ENCODE measurements at places on chromosomes 4 and X.

DNA sequence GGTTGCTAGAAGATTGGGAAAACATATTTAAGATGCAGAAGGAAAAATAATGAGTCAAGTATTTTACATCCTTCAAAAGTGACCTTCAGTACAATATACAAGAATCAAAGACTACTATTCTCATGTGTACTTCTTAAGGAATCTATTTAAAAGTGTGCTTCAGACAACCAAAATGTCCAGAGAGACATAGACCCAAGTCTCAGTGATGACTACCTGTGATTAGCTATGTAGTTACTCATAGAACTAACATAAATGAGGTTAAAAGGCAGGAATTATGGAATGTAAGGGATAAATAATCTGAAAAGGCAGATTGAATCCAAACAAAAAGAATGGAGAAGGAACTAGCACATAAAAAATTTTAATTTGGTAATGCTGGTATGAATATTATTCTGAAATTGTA, 634.7 kb upstream of the FAM241A start:
- no peaks in the 10 kb centered on the region for H3K4me1 ChIP-seq
- H3K27ac ChIP-seq = no peak overlapping the region
- no peaks in the 10 kb centered on the region for H3K27me3 ChIP-seq
- no peaks in the 10 kb centered on the region for H3K36me3 ChIP-seq
- no peak overlapping the region for H3K4me3 ChIP-seq
- no peak for DNase-seq

- H3K27ac ChIP-seq = no peak overlapping the region
- no peak overlapping the region for H3K4me3 ChIP-seq
- no peaks in the 10 kb centered on the region for H3K27me3 ChIP-seq
- H3K36me3 ChIP-seq = no peaks in the 10 kb centered on the region
These were observed 192.2 kb downstream of the ADGRA3 start for GRCh38 chr4:22323691-22324090.

DNA sequence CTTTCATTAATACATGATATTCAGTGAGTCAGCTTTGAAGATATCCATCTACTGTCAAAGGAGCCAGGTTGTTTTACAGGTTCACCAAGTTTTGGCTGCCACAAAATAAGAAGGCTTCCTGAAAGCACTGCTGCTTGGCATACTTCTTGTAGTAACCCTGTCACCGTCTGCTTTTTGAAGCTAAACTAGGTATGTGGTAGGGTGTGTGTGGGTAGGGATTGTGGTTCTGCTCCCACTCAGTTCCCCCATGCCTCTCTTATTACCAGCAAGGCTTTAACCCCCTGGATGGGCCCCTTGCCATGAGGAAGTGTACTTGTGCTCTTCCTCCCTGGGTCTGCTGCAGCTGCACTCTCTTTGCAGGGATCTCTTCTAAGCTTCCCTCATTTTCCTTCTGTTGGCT, 191.2 kb downstream of the BANK1 start:
- H3K4me1 ChIP-seq = no peaks in the 10 kb centered on the region
- no peak for DNase-seq
- H3K27ac ChIP-seq = no peak overlapping the region
- H3K27me3 ChIP-seq = peaks cover 9% of the 10 kb centered on the region

DNA sequence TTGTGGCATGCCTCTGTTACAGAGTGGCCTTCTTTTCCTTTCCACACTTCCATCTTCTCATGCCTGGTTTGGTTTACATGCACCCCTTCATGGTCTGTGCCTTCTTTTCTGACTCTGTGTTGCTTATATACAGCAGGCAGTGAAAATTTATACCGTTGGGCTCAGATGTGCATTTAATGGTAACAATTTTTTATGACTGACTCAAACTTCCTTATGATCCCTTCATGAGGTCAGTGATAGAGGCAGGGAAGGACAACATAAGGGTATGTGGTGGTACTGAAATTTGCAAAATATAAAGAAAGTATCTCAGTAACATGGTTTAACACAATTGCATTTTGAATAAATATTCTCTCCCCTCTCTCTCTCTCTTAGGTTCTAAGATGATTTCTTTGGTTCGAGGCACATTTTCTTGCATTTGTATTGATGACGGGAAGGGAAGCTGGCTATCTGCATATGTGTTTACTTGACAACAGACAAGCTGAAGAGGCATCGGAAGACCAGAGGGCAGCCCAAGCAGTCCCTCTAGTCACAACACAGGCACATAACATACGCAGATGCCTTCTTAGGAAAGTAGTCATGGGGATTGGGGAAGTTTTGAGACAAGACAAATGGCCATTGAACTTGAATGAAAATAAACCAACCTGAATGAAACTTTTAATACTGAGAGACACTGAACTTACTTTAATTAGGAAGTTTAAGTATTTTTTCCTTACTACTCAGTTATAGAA, 163.3 kb upstream of the LEF1 start:
- no peak overlapping the region for H3K4me3 ChIP-seq
- no peaks in the 10 kb centered on the region for H3K36me3 ChIP-seq
- no peak for DNase-seq
- H3K4me1 ChIP-seq = peaks cover 21% of the 10 kb centered on the region
- peaks cover 18% of the 10 kb centered on the region for H3K27me3 ChIP-seq

GRCh38 chrX:39304746-39305145, 503.5 kb downstream of the MID1IP1 start:
- peaks cover 16% of the 10 kb centered on the region for H3K4me1 ChIP-seq
- no peak for DNase-seq
- no peak overlapping the region for H3K27ac ChIP-seq
- H3K27me3 ChIP-seq = no peaks in the 10 kb centered on the region

GRCh38 chrX:7330971-7331746, 183.2 kb upstream of the PUDP start:
- no peak overlapping the region for H3K27ac ChIP-seq
- no peak for DNase-seq
- H3K36me3 ChIP-seq = no peaks in the 10 kb centered on the region
- H3K27me3 ChIP-seq = no peaks in the 10 kb centered on the region
- no peak overlapping the region for H3K4me3 ChIP-seq

DNA sequence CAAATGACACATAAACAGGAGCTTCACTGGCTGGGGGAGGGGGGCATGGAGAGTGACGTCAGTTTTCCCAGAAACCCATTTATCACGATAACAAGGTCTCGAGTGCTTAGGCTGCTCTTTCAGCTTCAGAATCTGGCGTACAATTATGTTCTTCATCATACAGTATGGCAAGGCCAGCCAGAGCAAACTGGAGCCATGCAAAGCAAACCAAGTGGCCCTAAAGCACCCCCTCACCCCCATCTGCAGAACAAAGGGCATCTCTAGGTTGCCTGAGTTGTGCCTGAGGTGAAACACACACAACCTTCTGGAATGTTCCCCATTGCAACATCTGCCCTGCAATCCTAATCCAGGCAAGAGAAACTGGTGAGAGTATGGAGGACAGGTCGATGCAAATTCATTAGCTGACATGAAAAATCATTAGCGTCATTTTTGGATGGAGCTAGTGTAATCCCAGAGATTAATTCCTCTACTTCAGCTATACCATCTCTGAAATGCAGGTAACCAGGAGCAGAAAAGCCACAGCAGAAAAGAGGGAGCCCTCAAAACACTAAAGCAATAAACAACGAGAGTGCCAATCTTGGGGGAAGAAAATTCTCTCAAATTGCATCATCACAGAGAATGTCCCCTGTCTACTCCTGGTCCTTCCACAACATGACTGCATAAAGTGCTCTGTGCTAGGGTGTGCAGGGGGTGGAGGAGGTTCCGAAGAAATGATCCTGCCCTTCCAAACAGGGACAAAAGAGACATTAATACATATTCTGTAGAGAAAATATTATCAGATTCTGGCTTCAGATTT, 1.8 kb downstream of the SEPTIN6 start:
- peaks cover 42% of the 10 kb centered on the region for H3K36me3 ChIP-seq
- peak overlapping the region; percentile 85 for H3K4me3 ChIP-seq
- DNase-seq = peak; percentile 67
- peak overlapping the region; percentile 99 for H3K27ac ChIP-seq
- H3K27me3 ChIP-seq = no peaks in the 10 kb centered on the region

Measured in activated CD4-positive, alpha-beta T cell treated with anti-CD3 and anti-CD28 coated beads, Interleukin-2, amount 10 ng/mL, durations not matched to agents 7 days and 5 days (primary cell).